ENCODE measurements at places on chromosomes 7 and 10.

GRCh38 chr7:16753932-16754855 is 639 bp downstream of the TSPAN13 start:
- DNase-seq: peak; percentile 64

DNA sequence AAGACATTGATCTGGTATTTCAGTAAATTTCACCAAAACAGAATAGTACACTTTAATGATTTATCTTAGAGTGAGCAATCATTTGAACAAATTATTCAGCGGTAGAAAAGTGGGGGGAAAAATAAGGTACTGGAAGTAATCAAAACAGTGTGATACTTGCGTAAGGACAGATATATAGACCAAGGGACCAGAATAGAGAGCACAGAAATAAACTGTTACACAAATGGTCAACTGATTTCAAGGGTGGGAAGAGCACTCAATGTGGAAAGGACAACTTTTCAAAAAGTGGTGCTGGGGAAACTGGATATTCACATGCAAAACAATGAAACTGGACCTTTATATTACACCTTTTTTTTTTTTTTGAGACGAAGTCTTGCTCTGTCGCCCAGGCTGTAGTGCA is 119.9 kb downstream of the NRBF2 start:
- DNase-seq: no peak

- no peak for DNase-seq
Measured at GRCh38 chr10:112771733-112772132, 178.3 kb upstream of the TCF7L2 start.

GRCh38 chr7:83732305-83732704 is 83.4 kb upstream of the SEMA3E start:
- no peak for DNase-seq

DNA sequence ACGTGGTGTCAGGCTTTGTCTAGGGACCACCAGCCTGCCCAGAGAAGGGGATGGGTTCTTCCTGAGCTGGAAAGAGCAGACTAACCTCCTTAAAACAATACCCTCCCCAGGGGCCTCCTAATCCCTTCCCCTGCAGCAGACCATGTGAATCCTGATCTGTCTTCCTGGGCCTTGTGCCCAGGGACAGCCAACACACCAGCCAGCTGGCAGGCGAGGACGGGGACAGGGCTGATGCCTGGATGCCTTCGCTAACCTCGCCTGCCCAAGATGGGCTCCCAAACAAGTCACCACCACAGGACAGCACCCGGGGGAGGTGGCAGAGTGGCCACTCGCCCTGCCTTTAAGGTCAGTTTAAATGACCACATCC is 17.6 kb downstream of the PODXL start:
- DNase-seq: peak; percentile 77

GRCh38 chr7:138662991-138663320 is 38.2 kb downstream of the SVOPL start:
- DNase-seq: no peak

DNA sequence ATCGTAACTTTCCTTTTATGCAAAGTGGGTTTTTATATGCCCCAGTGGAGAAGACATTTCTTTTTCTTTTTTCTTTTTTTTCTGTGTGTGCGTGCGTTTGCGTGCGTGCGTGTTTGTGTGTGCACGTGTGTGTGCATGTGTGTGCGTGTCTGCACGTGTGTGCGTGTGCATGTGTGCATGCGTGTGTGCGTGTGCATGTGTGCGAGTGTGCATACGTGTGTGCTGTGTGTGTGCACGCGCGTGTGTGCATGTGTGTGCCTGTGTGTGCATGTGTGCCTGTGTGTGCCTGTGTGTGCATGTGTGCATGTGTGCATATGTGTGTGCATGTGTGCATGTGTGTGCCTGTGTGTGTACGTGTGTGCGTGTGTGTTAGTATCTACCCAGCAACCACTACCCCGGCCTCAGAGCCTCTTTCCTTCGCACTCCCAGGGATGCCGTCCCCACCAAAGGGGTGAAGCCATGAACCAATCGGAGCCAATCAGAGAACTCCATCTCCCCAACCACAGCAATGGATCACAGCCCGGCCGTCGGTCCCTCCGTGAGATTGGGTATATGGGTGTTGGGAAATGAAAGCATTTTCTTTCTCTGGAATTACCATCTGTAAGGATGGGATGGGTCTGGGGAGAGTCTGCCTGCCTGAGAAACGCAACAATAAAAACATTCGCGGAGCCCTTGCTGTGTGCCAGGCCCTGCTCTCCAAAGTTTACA is 92.3 kb downstream of the ELFN1 start:
- no peak for DNase-seq

DNA sequence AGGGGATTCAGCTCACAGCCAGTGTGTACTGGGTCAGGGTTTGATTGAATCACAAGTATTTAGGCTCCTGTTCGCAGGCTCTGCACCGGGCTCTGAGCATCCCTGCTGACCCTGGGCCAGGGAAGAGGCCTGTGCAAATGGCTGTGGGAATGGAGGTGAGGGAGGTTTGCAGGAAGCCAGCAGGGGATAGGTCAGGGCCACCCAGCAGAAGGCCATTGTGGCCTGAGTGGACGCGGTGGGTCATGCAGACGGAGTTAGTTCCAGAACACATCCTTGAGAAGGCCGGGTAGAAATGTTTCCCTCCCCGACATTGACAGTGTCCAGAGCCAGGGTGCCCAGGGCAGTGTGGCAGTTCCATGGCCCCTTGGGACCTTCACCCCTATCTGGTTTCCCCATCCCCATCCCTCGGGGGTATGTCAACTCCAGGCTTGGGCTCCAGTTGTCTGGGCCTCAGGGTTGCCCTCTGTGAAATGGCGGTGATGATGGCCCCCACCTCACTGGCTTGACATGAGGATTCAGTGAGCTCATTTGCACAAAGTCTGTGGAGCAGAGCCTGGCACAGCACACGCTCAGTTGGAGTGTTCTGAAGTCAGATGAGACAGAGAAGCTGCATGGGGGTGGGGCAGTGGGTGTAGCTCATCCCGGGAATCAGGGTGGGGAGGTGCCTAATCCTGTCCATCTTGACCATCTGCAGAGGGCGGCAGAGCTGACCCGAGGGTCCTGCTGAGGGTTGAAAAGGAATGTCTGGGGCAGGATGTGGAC is 107.6 kb downstream of the ADCY1 start:
- no peak for DNase-seq

- DNase-seq: no peak
Measured at GRCh38 chr7:157495177-157495553, 158.4 kb downstream of the DNAJB6 start.

- peak; percentile 84 for DNase-seq
Measured at GRCh38 chr7:100894860-100895700, 608 bp downstream of the ACHE start.

All from right cardiac atrium (tissue), 5 donors.